ENCODE measurements at places on chromosomes 4 and X.

- DNase-seq: no peak
Measured at GRCh38 chr4:100008048-100008447, 58.0 kb upstream of the H2AZ1 start.

DNA sequence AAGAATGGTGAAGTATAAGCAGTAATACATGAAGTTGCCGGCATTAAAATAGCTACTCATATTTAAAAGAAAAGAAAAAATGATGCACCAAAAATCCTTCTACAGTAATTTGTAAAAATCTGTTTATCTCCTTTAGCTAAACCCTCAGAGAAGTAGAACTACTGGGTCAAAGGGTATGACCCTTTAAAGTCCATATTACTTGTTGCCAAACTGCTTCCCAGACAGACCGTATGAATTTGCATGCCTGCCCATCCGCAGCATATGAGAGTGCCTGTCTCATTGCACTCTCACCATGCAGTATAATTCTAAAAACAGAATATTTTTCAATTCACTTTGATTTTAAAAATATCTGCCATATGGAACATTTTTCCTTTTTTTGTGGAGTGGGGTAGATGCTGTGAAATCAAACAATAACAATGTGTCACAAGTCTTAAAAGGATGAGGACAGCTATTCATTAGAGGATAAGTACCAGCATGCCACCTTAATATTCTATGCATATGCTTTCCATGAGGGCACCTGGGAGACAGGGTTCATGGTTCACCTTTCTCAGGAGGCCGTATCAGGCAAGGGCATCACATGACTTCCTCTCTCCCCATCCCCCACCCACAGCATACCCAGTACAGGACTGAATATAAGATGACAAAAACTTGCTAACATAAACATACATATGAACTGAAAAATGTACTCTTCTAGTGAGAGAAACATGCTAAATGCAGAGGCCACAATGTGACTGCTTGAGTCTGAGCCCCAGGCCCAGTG, 17.8 kb downstream of the ZDHHC9 start:
- no peak for DNase-seq

DNA sequence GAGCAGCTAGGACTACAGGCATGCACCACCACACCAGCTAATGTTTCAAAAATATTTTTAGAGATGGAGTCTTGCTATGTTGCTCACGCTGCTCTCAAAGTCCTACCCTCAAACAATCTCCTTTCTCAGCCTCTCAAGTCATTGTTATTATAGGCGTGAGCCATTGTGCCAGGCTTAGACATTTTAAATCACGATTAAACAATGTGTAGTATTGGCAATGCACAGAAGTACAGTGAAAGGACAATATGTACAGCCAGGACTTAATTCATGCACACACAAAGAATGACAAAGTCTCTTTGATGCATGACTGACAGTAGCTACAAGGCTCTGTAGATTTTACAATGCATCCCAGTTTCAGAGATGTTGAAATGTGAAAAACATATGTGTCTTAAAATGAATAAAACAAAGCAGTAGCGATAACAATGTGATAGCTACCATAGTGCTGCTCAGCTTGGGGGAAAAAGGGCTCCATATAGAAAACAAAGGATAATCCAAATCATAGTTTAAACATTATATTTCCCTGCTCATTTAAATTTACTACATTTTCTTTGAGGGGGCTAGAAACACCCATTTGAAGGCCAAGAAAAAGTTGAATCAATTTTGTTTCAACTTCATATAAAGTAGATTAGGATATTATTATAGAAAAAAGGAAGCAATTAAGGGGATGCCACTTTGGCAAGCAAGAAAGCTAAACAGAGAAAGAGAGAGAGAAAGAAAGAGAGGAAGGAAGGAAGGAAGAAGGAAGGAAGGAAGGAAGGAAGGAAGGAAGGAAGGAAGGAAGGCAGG, 272.4 kb upstream of the SMIM31 start:
- no peak for DNase-seq

GRCh38 chr4:81758574-81759264, 287.0 kb upstream of the RASGEF1B start:
- no peak for DNase-seq

DNA sequence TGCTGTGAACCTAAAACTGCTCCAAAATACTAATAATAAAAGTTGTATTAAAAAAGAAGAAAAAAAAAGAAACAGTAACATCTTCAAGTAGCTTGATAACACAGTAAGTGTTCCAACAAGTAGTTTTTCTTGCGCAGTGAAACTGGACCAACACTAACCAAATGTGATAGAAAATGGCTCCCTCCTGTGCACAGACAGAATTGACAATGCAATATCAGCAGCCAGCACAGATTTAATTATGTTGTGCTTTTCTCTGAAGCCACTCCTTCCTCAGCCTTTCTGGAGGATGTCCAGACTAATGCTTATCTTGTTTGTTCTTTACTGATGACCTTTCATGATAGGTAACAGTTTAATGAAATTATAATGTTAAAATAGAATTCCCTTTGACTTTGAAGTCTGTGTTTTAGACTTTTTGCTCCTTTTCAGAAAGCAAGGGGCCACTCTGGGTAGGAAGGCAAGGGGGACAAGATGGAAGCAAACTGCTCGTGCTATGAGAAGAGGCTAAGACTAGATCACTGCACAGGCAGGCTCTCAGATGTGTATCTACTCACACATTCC, 147.1 kb upstream of the RPL34 start:
- no peak for DNase-seq

DNA sequence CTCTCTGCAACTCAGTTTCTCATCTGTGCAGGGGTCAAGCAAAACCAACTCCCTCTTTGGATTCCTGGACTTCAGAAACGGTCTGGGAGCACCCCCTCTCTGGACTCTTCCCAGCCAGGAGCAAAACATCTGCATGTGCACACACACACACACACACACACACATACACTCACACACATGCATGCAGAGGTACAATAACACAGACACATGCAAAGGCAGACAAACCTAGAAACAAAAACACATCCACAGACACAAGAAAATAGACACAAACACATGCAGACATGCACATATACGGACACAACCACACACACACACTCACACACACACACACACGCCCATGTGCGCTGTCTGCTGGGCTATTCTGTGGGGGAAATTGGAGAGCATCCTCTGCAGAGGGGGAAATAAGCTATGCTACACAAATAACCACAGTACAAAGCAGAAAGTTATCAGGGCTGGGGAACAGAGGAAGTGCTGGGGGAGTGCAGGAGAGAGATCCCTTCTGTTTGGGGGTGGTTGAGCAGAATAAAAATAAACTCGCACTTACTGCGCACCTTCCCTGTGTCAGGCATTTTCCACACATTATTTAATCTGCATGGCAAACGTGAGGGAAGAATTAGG, 19.9 kb downstream of the IQSEC2 start:
- no peak for DNase-seq

GRCh38 chr4:104206784-104207183, 287.9 kb downstream of the CXXC4 start:
- no peak for DNase-seq

- DNase-seq: no peak
Measured at GRCh38 chrX:50798783-50799182, 15.2 kb downstream of the SHROOM4 start.

- DNase-seq: no peak
Measured at GRCh38 chr4:157372567-157372966, 152.0 kb downstream of the GRIA2 start.

DNA sequence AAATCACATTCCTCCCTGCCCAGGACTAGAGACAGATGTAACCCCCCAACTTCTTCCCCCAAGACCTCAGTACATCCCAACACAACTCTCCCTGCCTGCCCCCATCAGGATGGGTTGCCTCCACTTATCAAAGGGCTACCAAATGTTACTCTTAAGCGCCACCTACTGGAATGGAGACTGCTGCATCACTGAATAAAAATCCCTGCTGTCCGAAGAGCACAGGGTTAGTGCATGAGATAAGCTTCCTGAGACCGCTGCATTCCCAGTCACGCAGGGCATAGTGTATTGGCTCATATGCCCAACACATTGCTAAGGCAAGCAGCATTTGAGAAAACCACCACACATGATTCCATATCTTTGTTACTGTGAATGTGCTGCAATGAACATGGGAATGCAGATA, 544.5 kb downstream of the PPP4R3C start:
- DNase-seq: no peak

DNA sequence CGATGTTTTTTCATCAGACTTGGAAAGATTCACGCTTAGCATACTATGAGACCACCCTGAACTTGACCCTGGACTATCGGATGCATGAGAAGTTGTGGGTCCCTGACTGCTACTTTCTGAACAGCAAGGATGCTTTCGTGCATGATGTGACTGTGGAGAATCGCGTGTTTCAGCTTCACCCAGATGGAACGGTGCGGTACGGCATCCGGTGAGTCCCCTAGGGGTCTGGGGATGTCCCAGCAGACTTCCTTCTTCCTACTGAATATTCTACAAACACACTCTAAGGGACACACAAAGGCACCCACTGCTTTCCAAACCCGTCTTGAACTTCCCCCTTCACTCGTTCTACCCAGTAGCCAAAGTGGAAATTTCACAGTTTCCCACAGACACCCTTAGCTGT, 9.3 kb downstream of the GABRQ start:
- no peak for DNase-seq

DNA sequence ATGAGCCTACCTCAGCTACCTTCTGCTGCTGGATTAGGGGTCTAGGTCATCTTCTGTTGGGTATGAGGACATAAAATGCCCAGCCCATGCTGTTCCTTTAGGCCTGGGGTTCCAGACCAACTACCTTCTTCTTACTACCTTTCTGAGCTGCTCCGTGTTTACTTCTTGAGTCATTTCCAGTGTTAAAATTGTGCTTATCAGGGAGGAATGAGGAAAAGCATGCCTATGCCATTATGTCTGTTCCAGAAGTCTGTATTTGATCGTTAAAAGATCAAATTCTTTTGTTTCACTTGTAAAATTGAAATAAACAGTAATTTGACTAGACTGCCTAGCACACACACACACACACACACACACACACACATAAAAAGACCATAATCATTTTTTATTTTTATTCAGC, 1912.7 kb upstream of the TENM3 start:
- no peak for DNase-seq

GRCh38 chr4:73620115-73620792, at the start of gene RASSF6:
TSS of gene RASSF6 (minus strand) at chr4:73620436. CDS start at chr4:73611795, 8,641 bp downstream.
- DNase-seq: no peak

- DNase-seq: no peak
Measured at GRCh38 chrX:153931151-153931550, 3.7 kb downstream of the NAA10 start.

DNA sequence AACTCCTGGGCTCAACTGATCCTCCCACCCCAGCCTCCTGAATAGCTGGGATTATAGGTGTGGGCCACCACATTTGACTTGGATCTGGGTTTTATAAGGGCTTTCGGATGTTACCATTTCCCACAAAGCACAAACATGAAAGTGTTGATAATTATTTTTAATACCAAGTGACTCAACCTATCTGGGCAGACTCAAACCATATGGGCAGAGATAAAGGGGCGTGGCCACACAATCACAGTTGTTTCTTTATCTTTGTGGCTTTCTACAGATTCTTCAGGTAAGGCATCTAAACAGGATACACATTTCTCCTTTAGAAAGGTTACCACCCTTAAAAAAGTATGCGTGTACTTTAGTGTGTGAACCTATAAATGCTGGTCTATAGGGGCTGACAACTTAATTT, 122.5 kb downstream of the ZNF827 start:
- DNase-seq: no peak

DNA sequence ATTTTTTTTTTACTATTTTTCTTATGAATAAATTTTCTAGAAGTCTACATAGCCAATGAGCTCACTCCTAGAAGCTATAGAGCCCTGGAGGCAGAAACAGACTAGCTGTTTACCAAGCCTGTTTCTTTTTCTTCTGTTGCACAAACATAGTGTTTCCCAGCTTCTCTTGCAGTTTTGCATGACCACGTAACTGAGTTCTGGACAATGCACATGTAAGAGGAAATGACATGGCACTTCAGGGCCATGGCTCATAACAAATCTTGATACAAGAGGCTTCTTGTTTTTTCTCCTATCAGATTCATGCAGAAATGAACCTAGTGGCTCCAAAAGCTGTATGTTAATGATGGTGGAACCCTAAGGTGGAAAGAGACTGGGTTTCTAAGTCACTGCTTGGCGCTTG, 127.4 kb downstream of the ZNF330 start:
- DNase-seq: no peak

GRCh38 chrX:8927066-8927635, 106.8 kb downstream of the FAM9B start:
- no peak for DNase-seq

GRCh38 chr4:2363056-2363721, 55.3 kb downstream of the ZFYVE28 start:
- DNase-seq: no peak
